ENCODE measurements at places on chromosomes 4 and X.

DNA sequence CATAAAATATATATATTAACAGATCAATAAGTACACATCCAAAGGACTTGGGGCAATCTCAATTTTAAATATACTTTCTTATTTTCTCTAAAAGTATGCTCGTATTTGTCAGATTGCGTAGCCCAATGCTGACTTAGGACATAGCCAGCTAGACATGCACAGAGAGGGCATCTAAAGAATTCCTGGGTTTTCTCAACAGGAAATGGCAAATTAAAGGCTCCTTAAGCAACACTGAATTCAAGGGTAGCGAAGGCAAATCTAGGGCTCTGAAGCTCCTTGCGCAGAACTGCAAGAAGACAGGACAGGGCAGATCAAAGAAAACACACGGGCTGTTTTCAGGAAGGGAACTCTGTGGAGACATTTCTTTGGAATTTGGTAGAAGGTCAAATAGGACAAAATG, 94.6 kb upstream of the FTHL17 start:
- no peak for DNase-seq

DNA sequence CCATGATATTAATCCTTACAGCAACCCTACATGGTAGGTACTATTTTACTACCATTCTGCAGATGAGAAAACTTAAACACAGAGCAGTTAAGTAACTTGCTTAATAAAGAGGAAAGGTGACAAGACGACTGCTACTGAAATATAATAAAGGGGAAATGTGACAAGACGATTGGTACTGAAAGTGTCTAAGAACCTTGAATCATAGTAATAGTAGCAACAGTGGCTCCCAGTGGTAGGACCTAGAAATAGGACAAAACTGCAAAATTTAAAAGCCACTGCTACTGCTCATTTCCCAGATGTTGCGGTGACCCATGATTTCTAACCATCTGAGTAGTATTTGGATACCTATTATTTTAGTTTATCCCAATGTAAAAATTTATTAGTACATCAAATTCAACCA, 89.5 kb downstream of the TASL start:
- DNase-seq: peak; percentile 21

DNA sequence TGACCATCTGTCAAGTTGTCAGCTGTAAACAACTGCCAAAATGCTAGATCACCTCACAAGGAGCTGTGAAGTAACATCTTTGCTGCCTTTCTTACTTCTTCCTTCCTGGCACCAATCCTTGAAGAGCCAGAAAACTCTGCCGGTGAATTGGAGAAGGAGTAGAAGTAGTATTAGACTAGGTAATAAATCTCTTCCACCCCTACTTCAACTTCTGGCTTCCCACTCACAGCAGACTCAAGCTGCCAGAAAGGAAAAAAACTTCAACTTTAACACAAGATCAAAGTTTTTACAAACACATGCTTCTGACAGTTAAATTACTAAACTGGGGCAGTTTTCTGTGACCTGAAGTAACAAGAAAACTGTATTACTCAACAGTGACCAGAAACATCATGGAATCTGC, 164.7 kb upstream of the SLC7A11 start:
- peak; percentile 23 for DNase-seq

GRCh38 chrX:118577041-118577440, 81.4 kb downstream of the DOCK11 start:
- DNase-seq: no peak

DNA sequence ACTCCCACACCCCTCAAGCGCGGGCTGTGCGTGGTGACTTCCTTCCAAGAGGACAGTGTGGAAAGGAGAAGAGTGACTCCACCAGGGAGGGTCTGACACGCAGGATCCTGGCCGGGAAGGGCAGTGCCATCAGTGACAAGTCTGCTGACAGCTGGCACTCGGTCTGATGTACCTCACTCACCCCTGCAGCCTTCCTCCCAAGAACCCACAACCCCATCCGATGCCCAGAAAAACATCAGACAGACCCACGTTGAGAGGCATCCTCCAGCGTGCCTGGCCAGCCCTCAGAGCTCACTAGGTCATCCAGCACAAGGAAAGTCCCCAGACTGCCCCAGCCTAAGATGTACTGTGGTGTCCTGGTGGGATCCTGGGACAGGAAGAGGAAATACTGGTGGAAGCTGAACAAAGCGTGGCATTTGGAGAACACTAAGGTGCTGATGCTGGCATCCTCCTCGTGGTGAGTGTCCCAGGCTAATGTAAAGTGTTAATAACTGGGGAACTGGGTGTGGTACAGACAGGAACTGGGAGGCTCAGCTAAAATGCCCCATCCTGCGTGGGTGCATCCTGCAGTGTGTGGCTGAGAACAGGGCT, 200.0 kb upstream of the PSAPL1 start:
- no peak for DNase-seq

GRCh38 chrX:45513042-45513441, 312.4 kb upstream of the DIPK2B start:
- no peak for DNase-seq

GRCh38 chrX:112654871-112655270, 24.9 kb downstream of the LHFPL1 start:
- DNase-seq: no peak

DNA sequence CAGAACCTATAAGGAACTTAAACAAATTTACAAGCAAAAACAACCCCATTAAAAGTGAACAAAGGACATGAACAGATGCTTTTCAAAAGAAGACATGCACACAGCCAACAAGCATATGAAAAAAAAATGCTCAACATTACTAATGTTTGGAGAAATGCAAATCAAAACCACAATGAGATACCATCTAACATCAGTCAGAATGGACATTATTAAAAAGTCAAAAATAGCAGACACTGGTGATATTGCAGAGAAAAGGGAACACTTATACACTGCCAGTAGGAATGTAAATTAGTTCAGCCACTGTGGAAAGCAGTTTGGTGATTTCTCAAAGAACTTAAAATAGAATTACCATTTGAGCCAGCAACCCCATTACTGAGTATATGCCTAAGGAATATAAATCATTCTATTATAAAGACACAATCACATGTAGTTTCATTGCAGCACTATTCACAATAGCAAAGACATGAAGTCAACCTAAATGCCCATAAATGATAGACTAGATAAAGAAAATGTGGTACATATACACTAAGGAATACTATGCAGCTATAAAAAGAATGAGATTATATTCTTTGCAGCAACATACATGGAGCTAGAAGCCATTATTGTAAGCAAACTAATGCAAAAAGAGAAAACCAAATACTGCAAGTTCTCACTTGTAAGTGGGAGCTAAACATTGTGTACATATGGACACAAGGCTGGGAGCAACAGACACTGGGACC, 1509.4 kb downstream of the TECRL start:
- DNase-seq: no peak

DNA sequence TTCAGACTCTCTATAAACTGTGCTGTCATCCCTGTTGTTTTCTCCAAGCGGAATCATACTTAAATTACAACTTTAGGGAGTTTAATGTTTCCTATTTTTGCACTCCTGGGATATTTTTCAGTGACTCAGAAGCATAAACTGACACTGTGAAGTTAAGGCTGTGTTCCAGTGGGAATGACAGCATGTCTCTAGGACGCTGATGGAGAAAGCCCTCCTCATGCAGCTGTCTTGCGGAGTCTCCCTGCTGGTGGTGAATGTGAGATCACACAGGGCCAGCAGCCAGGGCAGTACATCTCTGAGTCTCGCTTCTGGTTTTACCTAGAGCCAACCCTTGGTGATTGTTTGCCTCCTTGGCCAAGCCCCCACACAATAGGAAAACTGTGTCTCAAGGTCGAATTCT, 53.3 kb downstream of the NFKB1 start:
- DNase-seq: no peak

GRCh38 chr4:47505666-47506065, 20.6 kb downstream of the ATP10D start:
- no peak for DNase-seq

- DNase-seq: no peak
Observed at GRCh38 chr4:102447413-102447812, 53.7 kb upstream of the NFKB1 start.

- DNase-seq: peak; percentile 80
Observed at GRCh38 chr4:32135642-32136041, 1415.5 kb downstream of the PCDH7 start.

GRCh38 chrX:100687128-100687527, 43.1 kb downstream of the SRPX2 start:
- no peak for DNase-seq

GRCh38 chr4:102174719-102175189, 170.5 kb downstream of the SLC39A8 start:
- DNase-seq: peak; percentile 38

DNA sequence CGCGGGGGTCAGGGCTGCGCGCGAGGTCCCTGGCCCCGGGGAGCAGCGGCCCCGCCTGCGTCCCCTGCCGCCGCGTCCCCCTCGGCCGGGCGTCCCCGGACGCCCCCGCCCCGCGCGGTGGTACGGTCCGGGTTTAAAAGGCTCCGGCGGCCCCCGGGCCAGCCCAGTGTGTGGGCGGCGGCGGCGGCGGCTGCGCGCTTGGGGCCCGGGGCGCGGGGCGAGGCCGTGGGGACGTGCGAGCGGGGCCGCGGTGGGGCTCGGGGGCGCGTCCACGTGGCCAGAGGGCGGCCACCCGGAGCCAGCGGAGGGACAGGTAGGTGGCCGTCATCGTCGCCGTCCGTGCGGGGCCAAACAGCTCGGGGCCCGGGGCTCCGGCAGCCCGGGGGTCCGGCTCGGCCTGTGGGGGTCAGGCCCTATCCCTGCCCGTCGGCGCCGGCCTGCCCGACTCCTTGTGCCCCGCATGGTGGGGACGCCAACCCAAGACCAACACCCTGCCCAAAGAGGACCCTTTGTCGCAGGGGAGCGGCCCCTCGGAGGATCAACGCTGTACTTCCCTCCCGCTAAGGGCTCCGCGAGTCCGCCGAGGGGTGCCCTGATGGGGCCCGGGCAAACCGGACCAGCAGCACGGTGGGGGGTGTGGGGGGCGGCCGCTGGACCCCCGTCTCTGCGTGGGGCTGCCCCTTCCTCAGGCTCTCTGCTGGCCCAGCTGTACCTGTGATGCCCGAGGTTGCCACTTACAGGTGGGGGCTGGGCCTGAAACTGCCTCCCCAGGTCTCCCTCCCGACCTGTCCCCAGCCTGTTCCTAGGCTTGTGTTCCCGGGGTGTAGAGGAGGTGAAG, at the start of gene PLXNA3:
Gene PLXNA3, plus strand, starts transcription at position 166 of the 838 bp plus-strand sequence. CDS start 1,903 bp downstream, outside the sequence.
- peak; percentile 28 for DNase-seq

GRCh38 chr4:184514121-184514988, 40.0 kb upstream of the IRF2 start:
- peak; percentile 53 for DNase-seq

- DNase-seq: no peak
Observed at GRCh38 chrX:65072590-65072989, 96.3 kb upstream of the ZC4H2 start.

- DNase-seq: no peak
Observed at GRCh38 chr4:157300701-157301100, 80.2 kb downstream of the GRIA2 start.

DNA sequence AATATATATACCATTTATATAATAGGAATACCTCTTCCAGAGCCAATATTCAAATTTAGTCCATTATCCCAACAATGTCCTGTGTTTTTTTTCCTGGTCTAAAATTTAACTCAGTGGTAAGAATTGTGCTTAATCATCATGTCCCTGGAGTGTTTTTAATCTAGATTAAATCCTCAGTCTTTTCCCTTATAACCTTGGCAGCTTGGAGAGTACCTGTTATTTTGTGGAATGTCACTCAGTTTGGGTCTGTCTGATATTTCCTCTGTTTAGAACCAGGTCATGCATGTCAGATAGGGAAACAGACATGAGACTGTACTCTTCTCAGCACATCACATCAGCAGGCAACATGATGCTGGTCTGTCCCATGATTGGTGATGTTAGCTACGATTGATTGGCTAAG, 96.6 kb downstream of the HPGD start:
- no peak for DNase-seq

DNA sequence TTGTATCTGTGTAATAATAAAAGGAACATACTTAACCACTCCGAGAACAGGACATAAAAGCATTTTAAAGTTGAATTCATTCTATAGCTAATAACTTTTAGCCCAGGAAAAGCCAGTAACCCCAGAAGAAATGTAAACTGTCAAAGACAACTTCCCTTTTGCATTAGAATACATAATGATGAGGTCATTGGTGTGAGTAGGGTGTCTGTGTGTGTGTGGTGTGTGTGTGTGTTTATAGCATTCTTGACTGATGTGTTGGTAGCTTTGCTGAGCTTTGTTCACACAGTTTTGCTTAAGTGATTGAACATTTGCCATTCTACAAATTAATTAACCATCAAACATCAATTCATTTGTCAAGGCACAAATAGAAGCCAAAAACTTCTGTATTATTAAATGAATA, 559.6 kb downstream of the ARAP2 start:
- DNase-seq: no peak

- DNase-seq: peak; percentile 40
Observed at GRCh38 chr4:147924604-147925412, 192.9 kb downstream of the ARHGAP10 start.

GRCh38 chrX:101619364-101619763, 1.6 kb upstream of the ARMCX6 start:
- DNase-seq: peak; percentile 1

DNA sequence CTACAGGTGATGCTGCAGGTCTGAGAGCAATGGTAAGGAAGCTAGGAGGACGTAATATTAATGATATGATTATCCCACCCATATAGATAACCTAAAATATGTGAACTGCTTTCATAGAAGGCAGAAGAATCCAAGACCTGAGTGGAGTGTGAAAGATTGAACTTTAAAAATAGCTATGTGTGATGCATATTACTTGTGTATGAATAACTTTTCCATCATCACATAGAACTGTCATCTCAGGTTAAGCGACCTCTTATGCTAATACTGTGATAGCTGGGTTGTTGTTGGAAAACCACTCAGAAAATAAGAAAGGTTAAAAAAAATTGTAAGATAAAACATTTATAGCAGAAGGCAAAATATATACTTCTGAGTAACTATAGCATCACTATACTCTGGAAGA, 90.3 kb downstream of the SLC4A4 start:
- DNase-seq: no peak

DNA sequence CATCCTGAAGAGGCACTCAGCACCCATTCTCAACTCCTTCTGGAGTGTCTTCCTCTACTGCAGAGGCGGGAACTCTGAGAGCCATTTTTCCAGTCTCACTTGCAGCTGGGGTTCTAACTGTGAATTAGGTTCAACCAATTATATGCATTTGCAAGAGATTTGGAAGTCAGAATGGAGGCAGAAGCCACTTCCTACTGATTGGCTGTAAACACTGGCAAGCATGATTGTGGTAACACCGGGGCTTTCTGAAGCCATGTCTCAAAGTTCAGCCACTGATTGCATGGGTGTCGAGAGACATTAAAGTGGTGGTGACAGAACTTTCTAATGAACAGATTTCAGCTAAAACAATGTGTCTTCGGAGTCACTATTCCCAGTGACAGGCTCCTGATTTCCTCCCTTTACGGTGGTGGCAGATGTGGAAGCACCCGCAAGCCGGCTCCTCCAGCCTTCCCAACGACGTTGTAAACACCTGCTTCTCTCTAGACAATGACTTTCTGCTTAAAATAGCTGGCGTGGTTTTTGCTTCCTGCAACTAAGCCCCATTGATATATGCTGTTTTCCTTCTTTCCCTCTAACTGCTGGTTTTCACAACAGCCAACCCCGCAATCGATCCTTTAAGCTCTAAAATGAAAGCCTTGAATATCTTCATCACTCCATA, 92.0 kb downstream of the IRF2 start:
- DNase-seq: no peak

- no peak for DNase-seq
Observed at GRCh38 chr4:4344915-4345527, 41.9 kb upstream of the NSG1 start.

Measured in MCF 10A (cell line).